Ascending aorta (tissue), 2 donors: ENCODE measurements at places on chromosomes 3 and 15. TPM values are rescaled to one million over a fixed set of nuclear protein-coding genes. Genes with fewer than 3 reads are reported as not detected.

- no peaks in the 10 kb centered on the region for H3K4me1 ChIP-seq
- no peak overlapping the region for H3K27ac ChIP-seq
- no peaks in the 10 kb centered on the region for H3K27me3 ChIP-seq
- no peaks in the 10 kb centered on the region for H3K36me3 ChIP-seq
- H3K4me3 ChIP-seq: no peak overlapping the region
- no peak for DNase-seq
These were observed 20.1 kb downstream of the GOLGA6A start for GRCh38 chr15:74062236-74062635.

DNA sequence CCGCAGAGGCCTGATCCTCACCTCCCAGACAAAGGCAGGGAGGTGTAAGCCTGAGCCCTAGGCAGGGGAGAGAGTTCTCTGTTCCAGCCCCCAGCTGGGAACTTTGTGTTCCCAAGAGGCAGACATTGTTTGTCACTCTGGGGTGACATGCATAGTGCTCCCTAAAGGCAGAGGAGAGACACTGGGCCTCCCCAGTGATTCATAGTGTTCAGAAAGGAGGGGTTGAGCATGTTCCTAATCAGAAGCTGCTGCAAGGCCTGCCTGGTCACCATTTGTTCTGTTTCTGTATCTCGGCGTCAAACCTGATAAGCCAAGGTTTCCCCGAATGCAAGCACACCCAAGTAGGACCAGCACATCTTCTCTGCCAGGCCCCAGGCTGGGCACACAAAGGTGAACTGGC is 24.0 kb upstream of the SLC6A6 start:
- no peaks in the 10 kb centered on the region for H3K4me1 ChIP-seq
- H3K27ac ChIP-seq: no peak overlapping the region
- DNase-seq: no peak
- H3K27me3 ChIP-seq: no peaks in the 10 kb centered on the region
- no peak overlapping the region for H3K4me3 ChIP-seq
- no peaks in the 10 kb centered on the region for H3K36me3 ChIP-seq

DNA sequence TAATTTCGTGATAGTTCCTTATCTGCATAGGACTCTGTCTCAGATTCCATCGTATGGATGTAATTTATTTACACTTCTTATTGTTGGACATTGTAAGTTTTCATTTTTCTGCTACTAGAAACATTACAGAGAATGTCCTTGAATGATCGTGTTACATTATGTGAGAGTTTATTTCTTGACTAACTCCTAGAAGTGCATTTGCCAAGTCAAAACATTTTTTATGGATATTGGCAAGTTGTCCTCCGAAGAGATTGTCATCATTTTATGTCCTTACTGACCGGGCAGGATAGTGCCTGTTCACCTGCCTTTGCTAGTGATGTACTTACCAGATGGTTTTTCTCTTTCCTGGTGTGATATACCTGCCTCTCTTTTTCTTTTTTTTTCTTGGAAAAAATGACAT is 13.4 kb downstream of the ASB7 start:
- no peaks in the 10 kb centered on the region for H3K27me3 ChIP-seq
- H3K36me3 ChIP-seq: peaks cover 24% of the 10 kb centered on the region
- H3K4me3 ChIP-seq: no peak overlapping the region

GRCh38 chr15:71548401-71548807 is 261.9 kb upstream of the NR2E3 start:
- H3K4me1 ChIP-seq: no peaks in the 10 kb centered on the region
- no peak overlapping the region for H3K4me3 ChIP-seq
- H3K36me3 ChIP-seq: no peaks in the 10 kb centered on the region
- DNase-seq: no peak

The TPRG1 gene
- total RNA-seq: 6.4 TPM

DNA sequence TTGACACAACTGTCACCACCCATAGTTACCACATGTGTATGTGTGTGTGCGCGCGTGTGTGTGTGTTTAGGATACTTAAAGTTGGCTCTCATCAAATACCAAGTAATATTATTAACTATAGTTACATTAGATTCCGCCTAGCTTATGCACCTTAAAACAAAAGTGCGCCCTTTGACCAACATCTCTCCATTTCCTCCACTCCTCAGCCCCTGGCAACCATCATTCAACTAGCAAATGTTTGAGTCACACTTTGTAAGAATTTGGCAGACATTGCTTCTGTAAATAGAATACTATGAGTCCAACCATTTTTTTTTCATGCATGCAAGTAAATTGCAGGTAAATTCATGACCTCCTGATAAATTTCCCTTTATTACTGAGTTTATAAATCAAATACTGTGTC is 169.3 kb downstream of the GBE1 start:
- H3K36me3 ChIP-seq: peaks cover 11% of the 10 kb centered on the region
- no peaks in the 10 kb centered on the region for H3K27me3 ChIP-seq
- DNase-seq: no peak

DNA sequence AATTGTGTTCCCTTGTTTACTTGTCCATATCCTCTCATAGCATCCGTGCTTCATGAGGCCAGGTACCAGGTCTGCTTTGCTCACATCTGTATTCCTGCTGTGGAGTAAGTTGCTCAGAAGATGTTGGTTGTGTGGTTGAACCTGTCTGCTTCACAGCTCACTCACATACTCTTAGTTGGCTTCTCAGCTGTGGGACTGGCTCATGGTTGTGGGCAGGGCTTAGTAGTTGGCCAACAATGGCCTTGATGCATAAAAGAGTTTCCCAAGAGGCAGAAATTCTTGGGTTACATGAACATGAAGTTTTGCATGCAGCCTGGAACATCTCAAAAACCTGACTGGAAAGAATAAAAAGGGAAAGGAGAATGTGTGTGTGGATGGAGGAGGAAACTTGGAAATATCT is 17.0 kb downstream of the CELF6 start:
- no peak overlapping the region for H3K27ac ChIP-seq
- H3K4me3 ChIP-seq: no peak overlapping the region
- H3K36me3 ChIP-seq: no peaks in the 10 kb centered on the region
- H3K27me3 ChIP-seq: no peaks in the 10 kb centered on the region
- H3K4me1 ChIP-seq: no peaks in the 10 kb centered on the region

- H3K27me3 ChIP-seq: no peaks in the 10 kb centered on the region
- no peaks in the 10 kb centered on the region for H3K36me3 ChIP-seq
- H3K4me3 ChIP-seq: no peak overlapping the region
- peak overlapping the region; percentile 52 for H3K27ac ChIP-seq
These were observed 109.7 kb upstream of the GALNT15 start for GRCh38 chr3:16064642-16065414.

DNA sequence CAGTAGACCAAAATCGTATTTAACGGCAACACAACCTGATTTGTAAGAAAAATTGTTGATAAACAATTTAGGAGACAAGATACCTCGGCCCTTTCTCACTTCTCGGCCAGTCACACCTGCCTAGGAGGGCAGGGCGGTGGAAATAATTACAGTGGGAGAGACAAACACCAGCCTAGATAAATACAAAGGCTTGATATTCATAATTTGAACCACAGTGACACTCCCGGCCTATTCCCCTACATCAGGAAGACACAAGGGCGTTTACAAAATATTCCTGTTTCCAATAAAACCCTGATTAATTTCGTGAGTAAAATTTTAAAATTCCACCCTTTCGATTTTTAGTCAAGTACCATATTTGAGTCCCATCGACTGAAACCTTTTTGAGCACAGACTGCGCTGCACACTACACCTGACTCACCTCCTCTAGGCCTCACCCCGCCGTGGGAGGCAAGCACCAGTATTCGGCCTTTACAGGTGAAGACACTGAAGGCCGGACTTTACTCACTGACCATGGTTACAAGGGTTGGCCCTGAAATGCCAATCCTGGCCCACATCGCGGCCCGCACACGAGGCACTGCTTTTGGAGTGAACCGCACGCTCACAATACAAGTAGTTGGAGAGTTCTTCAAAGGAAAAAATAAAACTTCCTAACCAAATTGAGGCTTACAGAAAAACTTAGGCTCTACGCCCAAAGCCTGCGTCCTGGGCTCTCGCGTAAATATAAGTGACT is 794 bp downstream of the ARPP19 start:
- H3K27ac ChIP-seq: peak overlapping the region; percentile 93
- peaks cover 17% of the 10 kb centered on the region for H3K4me1 ChIP-seq
- DNase-seq: no peak
